ENCODE measurements at places on chromosomes 16 and 17.

- no peak for DNase-seq
Measured at GRCh38 chr16:70800311-70800710, 647 bp downstream of the VAC14 start.

- peak; percentile 59 for DNase-seq
Measured at GRCh38 chr16:66478733-66479511, 51.8 kb downstream of the BEAN1 start.

DNA sequence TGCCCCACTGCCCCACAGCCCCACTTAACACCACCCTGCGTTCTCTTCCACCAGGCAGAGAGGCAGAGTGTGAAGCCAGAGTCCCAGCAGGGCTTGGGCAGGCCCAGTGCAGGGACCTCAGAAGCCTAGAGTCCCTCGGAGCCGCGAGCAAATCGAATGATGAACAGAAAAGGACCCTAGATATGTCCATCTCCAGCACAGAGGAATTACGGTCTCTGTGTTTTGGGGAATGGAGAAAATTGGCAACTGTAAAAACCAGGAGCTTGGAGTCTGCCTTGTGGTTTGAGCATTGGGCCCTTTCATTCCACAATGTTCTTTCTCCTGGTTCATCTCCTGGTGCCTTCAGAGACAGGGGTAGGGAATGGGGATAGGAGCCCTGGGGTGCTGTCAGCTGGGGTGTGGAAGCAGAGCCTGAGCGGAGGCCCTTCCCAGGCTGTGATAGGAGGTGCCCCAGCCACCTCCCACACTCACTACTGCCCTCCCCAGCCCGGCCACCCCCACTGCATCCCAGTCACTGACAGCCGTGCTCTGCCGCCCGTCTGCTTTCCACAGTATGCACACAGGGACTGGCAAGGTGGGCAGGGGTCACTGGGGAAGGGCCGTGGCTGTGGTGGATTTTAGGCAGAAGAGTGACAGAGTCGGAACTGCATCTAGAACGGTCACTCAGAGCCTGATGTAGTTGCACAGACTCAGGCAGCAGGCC, 26.7 kb downstream of the TBX4 start:
- DNase-seq = no peak

- DNase-seq = peak; percentile 87
Measured at GRCh38 chr17:59440757-59441463, 109.5 kb downstream of the YPEL2 start.

DNA sequence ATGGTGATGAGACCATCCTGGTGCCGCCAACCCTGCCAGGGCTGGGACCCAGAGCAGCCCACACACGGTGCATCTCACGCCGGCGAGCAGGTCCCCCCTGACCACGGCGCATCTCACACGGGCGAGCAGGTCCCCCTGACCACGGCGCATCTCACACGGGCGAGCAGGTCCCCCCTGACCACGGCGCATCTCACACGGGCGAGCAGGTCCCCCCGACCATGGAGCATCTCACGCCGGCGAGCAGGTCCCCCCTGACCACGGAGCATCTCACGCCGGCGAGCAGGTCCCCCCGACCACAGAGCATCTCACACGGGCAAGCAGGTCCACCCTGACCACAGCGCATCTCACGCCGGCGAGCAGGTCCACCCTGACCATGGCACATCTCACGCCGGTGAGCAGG, 59.2 kb downstream of the MRM3 start:
- DNase-seq = no peak

- DNase-seq = no peak
Measured at GRCh38 chr17:2697611-2698162, 13.9 kb downstream of the CLUH start.

GRCh38 chr17:18194804-18195203, 11.2 kb downstream of the ALKBH5 start:
- no peak for DNase-seq

- DNase-seq = no peak
Measured at GRCh38 chr16:86562356-86562755, 4.3 kb upstream of the FOXC2 start.

GRCh38 chr16:64089697-64090096, 1032.2 kb downstream of the CDH11 start:
- no peak for DNase-seq

DNA sequence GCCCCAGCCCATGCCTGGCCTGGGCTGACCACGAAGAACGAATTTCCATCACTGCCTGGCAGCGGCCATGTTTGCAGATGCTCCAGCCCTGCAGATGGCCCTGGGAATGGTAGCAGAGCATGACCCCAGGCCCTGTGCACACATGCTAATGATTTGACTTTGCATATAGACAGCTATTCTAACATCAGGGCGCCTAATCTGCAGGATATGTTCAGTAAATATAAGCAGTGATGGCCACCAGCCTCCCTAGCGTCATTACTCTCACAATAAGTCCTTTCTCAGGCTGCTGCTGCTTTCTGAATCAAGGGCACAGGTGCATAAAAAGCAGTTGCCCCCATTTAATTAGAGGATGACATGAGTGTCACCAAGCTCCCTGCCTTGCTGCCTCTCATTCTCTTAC, 24.2 kb downstream of the DNAH9 start:
- DNase-seq = no peak

GRCh38 chr17:47207143-47208067, 1.7 kb upstream of the MYL4 start:
- no peak for DNase-seq

GRCh38 chr17:9330611-9331271, 244.9 kb downstream of the STX8 start:
- DNase-seq = no peak

DNA sequence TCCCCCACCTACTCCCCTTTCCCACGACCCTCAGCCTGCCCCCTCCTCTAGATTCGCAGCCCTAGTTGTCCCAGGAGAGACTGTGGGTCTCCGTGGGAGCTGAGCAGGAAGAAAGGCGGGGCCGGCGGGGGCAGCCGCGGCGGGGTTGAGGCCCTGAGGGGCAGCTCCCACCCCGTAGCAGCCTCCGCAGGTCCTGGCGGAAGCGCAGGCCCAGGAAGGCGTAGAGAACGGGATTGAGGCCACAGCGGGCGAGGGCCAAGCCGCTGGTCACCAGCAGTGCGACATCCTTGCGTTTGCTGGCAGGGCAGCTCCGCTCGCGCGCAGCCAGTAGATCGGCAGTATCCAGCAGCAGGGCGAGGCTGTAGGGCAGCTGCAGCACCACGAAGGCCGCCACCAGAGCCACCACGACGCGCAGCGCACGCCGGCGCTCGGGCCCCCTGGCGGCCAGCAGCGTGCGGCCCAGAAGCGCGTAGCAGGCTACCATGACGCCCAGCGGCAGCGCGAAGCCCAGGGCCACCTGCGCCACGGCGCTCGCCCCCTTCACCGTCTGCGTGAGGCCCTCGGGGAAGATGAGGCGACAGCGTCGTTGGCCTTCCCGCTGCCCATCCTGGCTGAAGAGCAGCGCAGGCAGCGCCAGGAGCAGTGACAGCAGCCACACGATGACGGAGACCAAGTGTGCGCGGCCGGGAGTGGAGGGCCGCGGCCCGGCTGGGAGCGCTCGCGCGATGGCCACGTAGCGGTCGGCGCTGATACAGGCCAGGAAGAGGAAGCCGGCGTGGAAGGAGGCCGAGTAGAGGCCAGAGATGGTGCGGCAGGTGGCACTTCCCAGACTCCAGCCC, 1.9 kb downstream of the CCR10 start:
- DNase-seq = peak; percentile 84

GRCh38 chr17:58059141-58059540, 24.1 kb upstream of the DYNLL2 start:
- DNase-seq = no peak

DNA sequence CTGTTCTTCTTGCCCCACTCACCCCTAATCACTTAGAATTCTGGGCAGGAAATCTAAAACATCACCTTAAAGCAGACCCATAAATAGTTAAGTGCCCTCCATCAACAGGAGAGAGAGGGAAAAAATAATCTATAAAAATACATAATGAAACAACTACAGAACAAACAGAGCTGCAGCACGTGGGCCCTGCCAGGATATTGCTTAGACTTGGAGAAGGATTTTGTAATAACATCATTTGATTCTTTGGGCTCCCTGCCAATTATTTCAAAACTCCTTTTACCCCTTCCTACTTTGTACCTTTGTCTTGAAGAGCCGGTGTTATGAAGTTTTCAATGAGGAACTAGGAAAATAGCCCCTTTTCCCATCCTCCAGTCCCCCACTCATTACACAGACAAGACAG, 130.6 kb upstream of the TOX3 start:
- DNase-seq = no peak

- no peak for DNase-seq
Measured at GRCh38 chr17:30793282-30793977, 31.1 kb downstream of the CRLF3 start.

GRCh38 chr17:7856011-7856810, 1.1 kb downstream of the NAA38 start:
- DNase-seq = peak; percentile 71

- DNase-seq = no peak
Measured at GRCh38 chr17:80632046-80632581, 87.5 kb downstream of the RPTOR start.

GRCh38 chr17:77409282-77410161, 268.8 kb downstream of the SEC14L1 start:
- peak; percentile 67 for DNase-seq

GRCh38 chr16:17647879-17648872, 177.4 kb upstream of the XYLT1 start:
- no peak for DNase-seq

GRCh38 chr16:17070882-17071592, 399.7 kb downstream of the XYLT1 start:
- peak; percentile 86 for DNase-seq

- DNase-seq = no peak
Measured at GRCh38 chr17:40577611-40578065, 12.4 kb upstream of the CCR7 start.

DNA sequence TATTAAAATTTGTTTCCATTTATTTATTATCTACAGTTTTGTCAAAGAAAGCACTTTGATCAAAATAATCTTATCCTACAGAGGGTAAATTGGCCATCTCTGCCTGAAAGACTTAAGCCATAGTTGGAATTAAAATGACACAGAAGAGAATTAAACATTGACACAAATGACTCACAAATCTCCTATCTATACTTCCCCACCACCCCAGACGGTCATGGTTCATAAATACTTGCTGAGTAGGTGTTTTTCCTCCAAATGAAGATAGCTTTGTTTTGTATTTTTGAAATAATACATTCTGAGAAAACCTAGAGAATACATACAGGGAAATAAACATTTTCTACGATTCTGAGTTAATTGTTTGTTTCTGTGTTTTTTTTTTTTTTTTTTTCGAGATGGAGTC, 142.8 kb downstream of the MAP2K6 start:
- DNase-seq = no peak

- no peak for DNase-seq
Measured at GRCh38 chr17:4045487-4045886, 81.2 kb upstream of the ATP2A3 start.

- no peak for DNase-seq
Measured at GRCh38 chr17:7486181-7486580, 2.0 kb downstream of the POLR2A start.

DNA sequence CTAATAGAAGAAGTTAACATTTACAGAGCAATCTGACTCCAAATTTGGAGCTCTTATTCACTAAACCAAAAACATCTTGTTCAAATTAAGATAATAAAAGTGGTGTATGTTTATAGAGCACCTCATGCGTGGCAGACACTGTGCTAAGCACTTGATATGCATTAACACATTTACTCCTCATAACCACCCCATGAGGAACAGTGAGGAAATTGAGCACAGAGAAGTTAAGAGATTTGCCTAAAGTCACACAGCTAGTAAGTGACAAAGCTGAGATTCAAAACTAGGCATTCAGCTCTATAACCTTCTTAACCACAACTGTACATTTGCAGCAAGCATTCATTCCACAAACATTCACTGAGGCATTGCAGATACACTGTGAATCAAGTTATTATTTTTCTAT, 94.0 kb downstream of the VAT1L start:
- no peak for DNase-seq

DNA sequence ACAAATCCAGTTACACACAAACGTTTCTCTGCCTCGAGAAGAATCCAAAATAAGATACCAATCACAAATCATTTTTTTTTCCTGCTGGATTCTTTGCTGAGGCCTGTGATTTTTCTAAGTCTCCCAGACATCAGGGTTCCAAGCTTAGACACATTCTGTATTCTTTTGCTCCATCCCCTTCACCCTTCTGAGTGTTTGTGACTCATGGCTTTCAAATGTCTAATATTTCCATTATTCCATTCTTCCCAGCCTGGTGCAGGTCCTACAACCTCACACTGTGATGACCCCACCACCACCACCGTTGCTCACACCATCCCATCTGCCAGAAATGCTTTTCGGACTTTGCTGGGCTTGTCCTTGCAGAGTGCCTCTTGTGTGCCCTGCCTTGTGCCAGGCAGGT, 480.1 kb downstream of the SOX9 start:
- no peak for DNase-seq

- no peak for DNase-seq
Measured at GRCh38 chr16:65284626-65285025, 162.8 kb upstream of the CDH11 start.

DNA sequence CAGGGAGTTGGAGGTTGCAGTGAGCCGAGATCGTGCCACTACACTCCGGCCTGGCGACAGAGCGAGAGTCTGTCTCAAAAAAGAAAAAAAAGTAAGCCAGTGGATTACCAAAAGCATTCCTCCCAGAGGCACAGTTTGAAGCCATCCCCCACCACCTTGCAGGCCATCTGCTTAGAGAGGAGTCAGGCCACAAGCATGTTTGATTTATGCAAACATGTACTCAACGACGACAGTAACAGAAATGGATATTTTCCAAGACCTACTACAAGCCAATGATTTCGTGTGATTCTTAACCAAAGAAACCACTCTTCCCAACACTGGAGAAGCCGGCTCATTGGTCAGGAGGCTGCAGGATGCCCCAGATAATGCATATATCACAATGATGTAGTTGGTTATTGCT, 34.8 kb downstream of the MYH13 start:
- DNase-seq = no peak

DNA sequence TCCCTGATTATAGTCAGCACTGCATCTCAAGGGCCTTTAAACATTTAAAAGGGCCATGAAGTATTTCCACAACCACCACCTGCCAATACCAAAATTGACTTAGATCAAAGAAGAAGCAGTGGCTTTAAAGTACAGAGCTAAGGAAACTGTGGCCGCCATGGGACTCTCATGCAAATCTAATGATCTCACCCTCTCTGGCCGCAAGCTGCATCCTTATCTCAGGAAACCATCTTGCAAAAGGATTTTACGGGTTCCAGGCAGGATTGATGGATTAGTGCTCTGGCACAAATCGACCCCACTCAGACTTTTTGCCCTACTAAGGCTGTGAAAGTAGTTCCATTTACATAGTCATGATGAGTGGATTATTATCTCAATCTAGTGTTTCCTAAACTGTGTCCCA, 22.6 kb downstream of the CDRT4 start:
- DNase-seq = no peak

GRCh38 chr17:3738562-3739295, 15.0 kb downstream of the HASPIN start:
- peak; percentile 67 for DNase-seq

- no peak for DNase-seq
Measured at GRCh38 chr16:10196999-10197398, 14.8 kb upstream of the GRIN2A start.

- DNase-seq = no peak
Measured at GRCh38 chr17:17151055-17151454, 55.1 kb downstream of the PLD6 start.

GRCh38 chr16:1300664-1301476, 8.6 kb upstream of the UBE2I start:
- peak; percentile 80 for DNase-seq

- DNase-seq = no peak
Measured at GRCh38 chr16:77617553-77617952, 104.8 kb upstream of the NUDT7 start.

- no peak for DNase-seq
Measured at GRCh38 chr16:27618606-27619327, 68.8 kb downstream of the KATNIP start.

All from left colon (tissue), 2 donors.